ENCODE measurements at places on chromosomes 5 and 9.

DNA sequence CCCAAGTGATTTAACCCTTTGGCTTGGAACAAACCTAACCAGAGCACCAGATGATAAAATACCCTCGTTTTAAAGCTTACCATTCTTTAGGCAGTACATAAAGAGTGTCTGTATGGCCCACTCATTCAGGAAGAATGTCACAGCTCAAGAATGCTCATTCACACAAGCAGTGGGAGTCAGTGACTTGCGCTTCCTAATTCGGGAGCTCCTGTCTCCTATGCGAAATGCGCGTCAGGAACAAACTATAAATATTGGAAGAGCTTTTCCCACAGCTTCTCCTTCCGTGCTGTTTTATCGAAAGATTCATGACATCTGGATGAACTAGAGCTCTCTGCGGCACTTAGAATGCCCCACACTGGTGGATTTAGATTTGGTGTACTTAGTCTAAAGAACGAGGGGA lies 66.6 kb downstream of the NTRK2 start:
- no peak for DNase-seq

DNA sequence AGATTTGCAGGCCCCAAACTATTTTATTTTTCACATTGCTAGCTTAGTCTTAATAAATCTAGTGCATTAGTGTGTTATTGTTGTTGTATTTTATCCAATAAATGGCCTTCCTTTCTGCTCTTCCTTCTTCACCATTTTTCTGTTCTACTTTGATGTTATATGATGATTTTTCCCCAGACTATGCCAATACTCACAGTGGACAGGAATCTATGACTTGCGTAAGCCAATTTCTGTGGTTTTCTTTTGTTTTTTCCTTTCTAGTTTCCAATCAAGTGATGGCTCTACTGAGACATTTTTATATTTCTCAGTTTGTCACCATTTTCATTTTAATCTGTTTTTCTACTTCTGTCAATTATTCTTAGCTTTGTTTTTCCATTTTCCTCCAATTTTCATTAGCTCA lies 106.8 kb upstream of the FBXL7 start:
- DNase-seq, result no peak

- no peak for DNase-seq
These were observed 34.5 kb downstream of the UNC5A start for GRCh38 chr5:176844706-176845391.

DNA sequence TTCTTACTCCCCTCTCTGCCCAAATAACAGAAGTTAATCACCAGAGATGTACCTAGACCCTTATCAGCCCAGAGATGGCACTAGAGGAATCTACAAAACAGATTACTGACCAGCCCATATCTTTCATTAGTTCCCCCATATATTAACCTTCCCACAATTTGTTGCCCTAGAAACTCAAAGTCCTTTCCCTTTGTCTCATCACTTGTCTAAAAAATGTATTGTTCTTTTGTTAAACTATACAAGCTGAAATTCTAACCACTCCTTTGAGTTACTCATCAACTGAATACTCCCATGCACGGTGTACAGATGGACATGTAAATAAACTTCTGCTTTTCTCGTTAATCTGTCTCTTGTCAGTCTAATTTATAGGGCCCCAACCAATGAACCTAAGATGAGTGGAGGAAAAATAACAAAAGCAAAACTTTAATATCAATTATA lies 130.9 kb downstream of the CCDC192 start:
- no peak for DNase-seq

GRCh38 chr5:116629168-116629567 lies 54.5 kb upstream of the SEMA6A start:
- no peak for DNase-seq

DNA sequence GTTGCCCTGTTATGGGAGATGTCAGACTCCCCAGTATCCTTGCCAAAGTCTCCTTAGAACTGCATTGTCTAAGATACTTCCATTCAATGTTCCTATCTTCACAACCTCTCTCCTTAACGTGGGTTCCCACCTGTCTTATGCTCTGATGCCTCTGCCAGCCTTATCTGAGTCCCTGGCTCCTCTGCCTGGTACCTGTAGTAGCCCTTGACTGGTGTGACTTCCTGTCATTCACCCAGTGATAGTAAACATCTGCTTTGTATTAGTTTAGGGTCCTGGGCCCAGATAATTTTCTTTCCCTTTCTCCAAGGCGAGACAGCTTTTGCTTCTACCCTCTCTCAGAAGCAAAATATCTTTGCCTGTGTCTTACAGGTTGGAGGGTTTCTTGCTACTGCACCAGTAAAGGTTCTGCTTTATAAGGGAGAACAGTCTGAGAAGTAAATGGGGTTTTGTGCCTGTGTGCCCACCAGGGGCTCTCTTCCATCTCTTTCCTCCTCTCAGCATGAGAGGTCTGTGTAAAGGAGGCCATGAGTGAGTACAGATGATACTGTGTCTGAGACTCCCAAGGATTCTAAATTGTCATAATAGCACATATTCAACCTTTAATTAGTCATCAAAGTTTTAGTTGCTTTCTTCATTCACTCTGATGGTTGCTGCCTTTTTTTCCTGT lies 220.8 kb downstream of the PRR16 start:
- no peak for DNase-seq

DNA sequence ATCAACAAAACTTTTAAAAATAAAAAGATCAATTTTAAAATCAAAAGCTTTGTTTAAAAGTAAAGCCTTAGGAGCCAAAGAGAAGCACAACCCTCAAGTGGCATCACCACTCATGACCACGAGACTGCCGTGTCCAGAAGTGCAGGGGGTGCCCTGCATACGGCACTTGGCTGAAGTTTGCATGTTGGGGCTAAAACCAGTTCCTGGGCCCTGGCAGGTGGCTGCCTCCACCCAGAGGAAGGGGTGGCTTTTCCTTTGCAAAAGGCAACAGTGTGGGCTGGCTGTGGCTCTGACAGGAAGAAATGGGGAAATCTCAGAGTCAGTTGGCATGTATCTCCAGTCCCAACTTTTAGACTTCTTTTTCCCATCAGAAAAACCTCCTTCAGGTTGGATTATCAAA lies 15.3 kb downstream of the TRMO start:
- DNase-seq, result no peak

DNA sequence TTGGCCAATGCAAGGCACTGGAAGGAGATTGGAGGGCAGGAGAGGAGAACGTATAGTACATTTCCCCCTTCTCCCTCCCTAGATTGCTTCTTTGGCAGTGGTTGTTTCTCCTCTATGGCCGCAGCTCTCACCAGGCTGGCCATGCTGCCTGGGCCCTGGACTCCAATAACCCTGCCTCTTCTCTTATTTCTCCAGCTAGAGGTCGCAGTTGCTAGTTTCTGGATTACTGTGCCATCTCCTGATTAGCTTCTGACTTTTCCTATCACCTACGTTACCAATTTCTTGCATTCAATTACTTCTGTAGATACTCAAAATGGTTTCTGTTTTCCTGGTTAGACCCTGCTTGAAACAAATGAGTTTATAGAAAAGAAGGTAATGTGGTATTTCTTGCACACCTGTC lies 2.4 kb upstream of the MACIR start:
- DNase-seq, result no peak

- DNase-seq, result no peak
These were observed 535.8 kb downstream of the SEMA5A start for GRCh38 chr5:9009931-9010651.

- no peak for DNase-seq
These were observed 87.5 kb upstream of the SSBP2 start for GRCh38 chr5:81838307-81838906.

GRCh38 chr5:111772456-111773122 lies 15.6 kb upstream of the NREP start:
- DNase-seq, result no peak

GRCh38 chr9:34045903-34046302 lies 2.8 kb downstream of the UBAP2 start:
- no peak for DNase-seq

DNA sequence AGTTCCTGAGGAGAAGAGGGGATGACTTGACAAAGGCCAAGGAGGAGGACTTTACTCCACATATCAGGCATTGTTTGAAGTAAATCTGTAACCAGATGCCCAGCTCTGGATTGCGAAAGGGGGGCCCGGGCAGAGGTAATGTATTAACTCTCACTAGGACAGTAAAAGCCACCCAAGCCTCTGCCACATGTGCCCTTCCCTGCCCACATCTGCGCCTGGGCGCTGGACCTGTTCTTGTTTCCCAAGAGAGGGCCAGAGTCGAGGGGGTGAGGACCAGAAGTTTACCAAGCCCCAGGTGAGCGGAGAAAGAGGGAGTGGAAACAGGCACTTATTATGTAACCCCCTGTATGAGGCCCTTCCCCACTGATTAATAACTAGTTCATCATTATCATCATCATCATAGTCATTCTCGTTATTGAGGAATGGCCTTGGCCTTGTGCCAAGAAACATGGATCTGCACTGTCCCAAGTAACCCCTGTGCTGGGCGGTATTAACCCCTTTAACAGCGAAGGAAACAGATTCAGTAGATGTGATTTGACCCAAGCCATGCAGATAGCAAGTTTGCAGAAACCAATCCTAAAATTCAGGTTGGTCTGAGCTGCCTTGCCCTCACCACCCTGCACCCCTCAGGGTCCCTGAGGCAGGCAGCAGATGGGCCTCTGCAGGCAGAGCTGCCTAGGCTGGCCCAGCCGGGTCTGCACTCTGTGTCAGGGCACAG lies at the start of gene SLC23A1:
Gene SLC23A1, minus strand, starts transcription at position 23 of the 718 bp plus-strand sequence. CDS start 44 bp downstream, outside the sequence.
- no peak for DNase-seq

- DNase-seq, result no peak
These were observed 17.5 kb downstream of the SPRY4 start for GRCh38 chr5:142307146-142307890.

DNA sequence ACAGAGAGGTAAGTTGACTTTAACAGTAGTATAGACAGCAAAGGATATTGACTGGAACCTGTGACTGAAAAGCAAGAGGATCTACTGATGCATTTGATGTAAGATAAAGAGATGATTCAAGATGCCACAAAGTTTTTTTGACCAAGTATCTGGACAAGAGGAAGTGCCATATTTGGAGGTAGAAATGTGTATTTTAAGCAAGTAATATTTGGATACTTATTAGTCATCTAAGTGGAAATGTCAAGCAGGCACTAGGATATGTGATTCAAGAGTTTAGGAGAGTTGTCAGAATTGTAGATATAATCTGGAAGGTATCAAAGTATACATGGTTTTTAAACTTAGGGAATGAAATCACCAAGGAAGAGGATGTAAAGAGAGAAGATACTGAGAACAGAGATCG lies 686.1 kb upstream of the CHD1 start:
- DNase-seq, result no peak

DNA sequence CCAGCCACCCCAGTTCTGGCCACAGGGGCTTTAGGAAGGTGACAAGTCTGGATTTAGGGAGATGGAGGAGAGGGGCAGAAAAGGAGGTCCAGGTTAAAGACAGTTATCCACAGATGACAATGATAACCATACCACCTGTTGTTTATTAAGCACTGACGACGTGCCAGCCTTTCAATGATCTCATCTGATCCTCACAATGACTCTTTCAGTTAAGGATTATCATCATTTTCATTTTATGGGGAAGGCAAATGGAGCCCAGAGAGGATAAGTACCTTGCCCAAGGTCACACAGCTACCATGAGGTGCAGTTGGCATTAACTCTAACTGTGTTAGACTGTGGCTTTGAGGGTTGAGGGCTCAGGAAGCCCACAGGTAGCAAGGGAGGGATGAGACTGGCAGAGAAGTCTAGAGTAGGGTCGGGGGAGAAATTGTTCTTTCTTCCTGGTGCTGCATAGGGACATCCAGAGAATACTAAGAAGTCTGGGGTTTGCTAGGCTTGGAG lies 21.5 kb upstream of the JADE2 start:
- no peak for DNase-seq

- DNase-seq, result no peak
These were observed 19.4 kb downstream of the PSAT1 start for GRCh38 chr9:78316166-78316892.

All from NCI-H1105 (cell line).